ENCODE measurements at places on chromosomes 5 and 9.

- DNase-seq, result no peak
Observed at GRCh38 chr5:131952301-131952857, 6.9 kb upstream of the MEIKIN start.

DNA sequence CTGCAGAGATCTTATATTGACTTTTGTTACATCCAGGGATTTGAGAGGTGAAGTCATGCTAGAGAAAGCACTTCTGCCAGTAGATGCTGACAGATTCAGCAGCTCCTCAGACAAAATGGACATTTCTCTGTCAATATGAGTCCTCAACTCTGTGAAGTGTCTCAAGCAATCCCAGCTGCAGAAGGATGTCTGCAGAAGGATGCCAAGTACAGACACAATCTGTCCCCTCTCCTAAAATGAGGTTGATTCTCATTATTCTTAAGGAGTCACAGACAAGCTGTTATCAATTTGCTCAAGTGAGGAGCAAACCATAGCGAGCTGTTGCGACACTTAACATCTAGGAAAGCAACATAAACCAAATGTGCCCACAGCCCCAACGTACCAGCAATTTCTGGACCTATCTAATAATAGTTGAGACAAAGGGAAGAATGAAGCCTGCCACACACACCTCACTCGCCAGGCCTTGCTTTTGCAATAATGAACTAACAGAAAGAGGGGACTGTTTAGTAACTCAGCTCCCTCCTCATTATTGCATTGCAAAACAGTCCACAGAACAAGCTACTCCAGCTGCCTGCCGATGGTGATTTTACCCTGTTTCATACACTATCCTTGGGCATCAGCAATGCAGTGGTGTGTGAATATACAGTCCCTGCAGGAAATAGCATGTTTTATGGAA is 364.2 kb upstream of the PDE4D start:
- no peak for DNase-seq

GRCh38 chr5:42887575-42887974 is 75.9 kb upstream of the SELENOP start:
- DNase-seq, result no peak

DNA sequence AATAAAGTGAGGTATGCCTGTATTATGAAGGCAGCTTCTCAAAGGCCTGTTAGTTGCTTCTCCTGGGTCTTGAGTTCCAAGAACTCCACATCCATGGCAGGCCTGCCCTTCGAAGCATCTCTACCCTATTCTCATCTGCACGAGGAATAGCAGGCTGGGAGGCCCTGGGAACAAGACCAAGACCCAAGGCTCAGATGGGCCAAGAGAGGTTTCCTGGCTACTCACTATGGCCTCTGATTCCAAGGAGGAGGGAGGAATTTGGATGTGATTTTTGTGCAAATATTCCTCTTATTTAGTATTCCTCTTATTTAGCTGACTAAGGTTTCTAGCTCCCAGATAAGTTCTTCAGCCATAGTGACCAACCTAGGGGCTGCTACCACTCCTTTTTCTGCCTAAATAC is 151.3 kb downstream of the SAXO1 start:
- DNase-seq, result no peak

GRCh38 chr5:150000990-150001659 is 586 bp downstream of the HMGXB3 start:
- peak; percentile 30 for DNase-seq

DNA sequence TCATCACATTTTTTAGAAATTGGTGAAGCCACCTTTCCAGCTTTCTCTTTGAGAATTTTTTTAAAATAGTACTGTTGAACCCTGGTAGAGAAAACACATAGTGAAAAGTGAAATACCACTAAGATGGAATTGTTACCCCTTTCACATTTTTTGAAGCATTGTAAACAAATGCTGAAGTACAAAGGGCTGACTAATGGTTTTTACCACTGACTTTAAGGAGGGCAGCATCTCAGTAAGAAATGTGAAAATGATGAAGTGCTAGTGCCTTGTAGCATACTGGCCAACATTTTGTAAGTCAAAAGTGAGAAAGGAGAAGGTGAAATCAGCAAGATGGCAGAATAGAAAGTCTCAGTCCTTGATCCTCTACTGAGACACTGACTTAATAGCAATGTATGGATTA is 320.6 kb downstream of the PJA2 start:
- DNase-seq, result no peak

DNA sequence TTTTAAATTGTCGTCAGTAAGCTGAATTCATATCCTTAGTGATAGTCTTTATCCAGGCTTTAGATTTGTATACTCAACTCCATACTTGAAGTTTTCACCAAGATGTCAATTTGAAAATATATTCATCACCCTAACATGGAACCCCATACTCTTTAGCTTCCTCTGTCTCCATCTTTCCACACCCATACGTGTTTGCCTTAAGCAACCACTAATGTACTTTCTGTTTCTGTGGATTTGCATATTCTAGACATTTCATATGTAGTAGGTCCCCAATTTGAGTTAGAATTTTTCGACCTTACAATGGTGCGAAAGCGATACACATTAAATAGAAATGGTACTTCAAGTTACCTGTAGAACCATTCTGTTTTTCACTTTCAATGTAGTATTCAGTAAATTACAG is 65.2 kb downstream of the NSD1 start:
- DNase-seq, result no peak

- no peak for DNase-seq
Observed at GRCh38 chr5:118646917-118647316, 341.4 kb downstream of the DTWD2 start.

- no peak for DNase-seq
Observed at GRCh38 chr5:32369542-32370155, 56.9 kb upstream of the MTMR12 start.

DNA sequence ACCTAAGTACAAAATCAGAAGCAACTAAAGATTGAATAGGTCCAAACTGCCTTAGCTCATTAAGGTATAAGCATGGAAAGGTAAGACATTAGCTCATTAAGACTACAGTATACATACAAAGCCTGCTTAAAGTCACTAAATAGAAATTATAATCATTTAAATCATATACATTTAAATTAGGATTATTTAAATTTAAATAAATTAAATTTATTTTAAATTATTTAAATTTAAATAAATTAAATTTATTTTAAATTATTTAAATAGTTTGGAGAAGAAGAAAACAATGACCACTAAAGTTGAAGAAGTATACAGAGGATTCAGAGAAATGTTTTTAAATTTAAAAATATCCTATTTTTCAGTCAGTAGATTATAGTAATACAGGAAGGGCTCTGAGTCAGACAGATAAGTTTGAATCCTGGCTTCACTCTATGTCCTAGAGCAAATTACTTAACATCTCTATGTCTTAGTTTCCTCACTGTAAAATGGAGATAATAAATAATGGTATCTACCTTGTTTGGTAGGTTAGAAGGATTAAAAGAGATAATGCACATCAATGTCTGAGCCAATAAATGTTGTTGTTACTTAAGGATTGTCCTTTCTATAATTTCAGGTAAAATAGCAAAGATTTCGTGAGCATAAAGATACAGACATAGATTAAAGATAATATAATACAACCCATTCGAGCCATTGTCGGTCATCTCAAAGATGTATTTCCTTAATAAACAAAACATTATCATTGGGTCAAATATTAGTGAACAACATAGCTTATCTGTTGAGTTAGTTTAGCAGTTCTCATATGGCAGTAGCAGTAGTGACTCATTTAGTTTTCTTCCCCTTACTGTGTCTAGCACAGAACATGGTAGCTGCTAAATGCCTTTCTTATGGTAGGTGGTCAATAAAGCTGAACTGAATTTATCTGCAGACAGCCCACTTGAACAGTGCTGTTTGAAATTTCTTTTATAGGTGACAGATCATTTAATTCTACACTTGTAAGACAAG is 100.6 kb downstream of the KIAA0825 start:
- DNase-seq, result no peak

- no peak for DNase-seq
Observed at GRCh38 chr5:87389296-87390034, 23.3 kb downstream of the CCNH start.

DNA sequence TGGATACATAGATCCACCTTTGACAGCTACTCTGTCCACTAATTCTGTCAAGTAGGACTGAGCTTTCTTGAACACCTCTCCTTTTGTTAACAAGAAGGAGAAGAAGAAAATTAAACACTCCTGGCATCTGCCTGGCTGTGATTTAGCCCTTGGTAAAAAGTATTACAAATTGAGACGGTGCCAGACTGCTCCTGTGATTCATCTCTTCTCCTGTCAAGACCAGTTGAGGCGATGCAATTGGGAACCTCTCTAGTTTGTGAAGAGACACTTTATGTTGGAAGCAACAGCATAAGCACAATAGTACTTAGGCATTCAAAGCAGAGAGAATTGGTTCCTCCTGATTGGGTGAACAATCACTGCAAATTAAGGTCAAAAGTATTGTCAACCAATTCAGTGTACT is 72.7 kb downstream of the GHR start:
- DNase-seq, result no peak

Data from activated CD4-positive, alpha-beta T cell treated with anti-CD3 and anti-CD28 coated beads for 4 hours (primary cell).